ENCODE measurements at places on chromosomes 16 and 17.

GRCh38 chr17:46063241-46063640 lies 64.2 kb downstream of the STH start:
- DNase-seq, result no peak

- DNase-seq, result peak; percentile 63
Measured at GRCh38 chr17:65283704-65284103, 146.5 kb downstream of the RGS9 start.

- DNase-seq, result no peak
Measured at GRCh38 chr17:6903326-6903900, 71.9 kb upstream of the TEKT1 start.

DNA sequence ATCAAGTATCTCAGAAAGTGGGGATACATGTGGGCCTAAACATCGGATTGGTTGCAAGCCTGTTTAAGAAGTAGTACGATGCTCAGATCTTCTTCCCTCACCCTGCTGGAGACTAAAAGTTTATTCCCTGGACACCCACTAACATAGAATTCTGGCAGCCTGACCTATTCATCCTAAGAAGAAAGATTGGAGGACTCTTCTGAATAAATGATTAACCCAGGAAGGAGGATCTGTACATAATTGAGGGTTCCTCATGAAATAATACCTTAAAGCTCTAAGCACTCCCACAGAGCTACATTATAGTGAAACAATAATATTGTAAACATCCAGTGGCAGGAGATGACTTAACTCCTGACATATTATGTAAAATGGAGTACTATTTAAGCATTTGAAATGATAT lies 111.7 kb downstream of the NLK start:
- DNase-seq, result no peak

GRCh38 chr17:42553161-42553818 lies 567 bp downstream of the HSD17B1 start:
- peak; percentile 78 for DNase-seq

DNA sequence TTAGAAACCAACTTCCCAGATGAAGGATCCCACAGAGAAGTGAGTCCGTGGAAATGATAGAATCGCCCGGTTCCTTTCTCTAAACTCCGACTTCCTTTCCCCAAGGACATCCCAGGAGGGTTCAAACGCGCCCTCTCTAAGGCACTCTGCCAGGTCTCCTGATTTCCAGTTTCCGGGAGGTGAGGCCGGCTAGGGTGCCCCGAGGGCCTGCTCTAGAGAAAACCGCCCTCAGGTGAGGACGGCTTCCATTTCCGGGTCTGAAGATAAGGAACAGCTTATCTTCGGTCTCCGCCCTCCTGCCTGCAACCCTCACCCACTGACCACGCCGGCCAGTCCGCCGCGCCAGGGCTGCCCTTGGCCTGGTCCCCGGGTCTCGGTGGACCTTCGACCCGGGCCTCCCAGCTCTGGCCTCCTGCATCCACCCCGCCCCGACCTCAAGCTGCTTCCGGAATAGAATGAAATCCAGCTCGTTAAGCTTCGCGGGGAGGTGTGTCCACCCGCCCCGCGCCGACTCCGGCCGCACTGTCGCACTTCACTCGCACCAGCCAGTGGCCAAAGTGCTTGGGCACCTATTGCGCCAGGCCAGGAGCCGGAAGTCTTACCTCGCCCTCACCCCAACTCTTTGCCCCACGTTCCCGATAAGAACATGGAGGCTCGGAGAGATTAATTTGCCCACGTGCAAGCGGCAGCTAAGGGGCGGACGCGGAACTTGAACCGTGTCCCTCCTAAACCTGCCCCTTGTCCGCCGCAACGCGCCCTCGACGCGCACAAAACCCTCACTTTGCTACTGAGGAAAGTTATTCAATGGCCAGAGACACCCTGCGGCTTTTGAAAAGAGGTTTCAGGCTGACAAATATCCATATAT lies 836 bp upstream of the MMP15 start:
- DNase-seq, result peak; percentile 78

DNA sequence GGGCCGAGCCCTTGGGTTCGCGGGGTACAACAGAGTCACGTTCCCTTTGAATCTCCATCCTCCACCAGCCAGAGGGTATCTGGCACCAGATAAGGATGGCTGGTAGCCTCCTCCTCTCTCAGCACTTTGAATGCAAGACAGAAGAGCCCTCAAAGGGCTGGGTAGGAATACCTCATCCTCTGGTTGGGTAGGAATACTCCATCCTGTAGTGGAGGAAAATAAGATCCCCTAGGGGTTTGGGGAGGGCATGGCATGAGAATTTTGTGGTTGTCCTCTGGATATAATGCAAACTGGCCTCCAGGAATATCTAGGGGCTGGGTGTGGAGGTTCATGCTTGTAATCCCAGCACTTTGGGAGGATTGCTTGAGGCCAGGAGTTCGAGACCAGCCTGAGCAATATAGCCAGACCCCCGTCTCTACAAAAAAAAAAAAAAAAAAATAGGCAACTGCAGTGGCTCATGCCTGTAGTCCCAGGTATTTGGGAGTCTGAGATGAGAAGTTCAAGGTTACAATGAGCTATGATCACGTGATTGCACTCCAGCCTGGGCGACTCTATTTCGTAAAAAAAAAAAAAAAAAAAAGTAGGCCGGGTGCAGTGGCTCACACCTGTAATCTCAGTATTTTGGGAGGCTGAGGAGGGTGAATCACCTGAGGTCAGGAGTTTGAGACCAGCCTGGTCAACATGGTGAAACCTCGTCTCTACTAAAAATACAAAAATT lies 2.7 kb downstream of the IGFBP4 start:
- no peak for DNase-seq

- peak; percentile 77 for DNase-seq
Measured at GRCh38 chr16:88651276-88651988, 579 bp upstream of the CYBA start.

DNA sequence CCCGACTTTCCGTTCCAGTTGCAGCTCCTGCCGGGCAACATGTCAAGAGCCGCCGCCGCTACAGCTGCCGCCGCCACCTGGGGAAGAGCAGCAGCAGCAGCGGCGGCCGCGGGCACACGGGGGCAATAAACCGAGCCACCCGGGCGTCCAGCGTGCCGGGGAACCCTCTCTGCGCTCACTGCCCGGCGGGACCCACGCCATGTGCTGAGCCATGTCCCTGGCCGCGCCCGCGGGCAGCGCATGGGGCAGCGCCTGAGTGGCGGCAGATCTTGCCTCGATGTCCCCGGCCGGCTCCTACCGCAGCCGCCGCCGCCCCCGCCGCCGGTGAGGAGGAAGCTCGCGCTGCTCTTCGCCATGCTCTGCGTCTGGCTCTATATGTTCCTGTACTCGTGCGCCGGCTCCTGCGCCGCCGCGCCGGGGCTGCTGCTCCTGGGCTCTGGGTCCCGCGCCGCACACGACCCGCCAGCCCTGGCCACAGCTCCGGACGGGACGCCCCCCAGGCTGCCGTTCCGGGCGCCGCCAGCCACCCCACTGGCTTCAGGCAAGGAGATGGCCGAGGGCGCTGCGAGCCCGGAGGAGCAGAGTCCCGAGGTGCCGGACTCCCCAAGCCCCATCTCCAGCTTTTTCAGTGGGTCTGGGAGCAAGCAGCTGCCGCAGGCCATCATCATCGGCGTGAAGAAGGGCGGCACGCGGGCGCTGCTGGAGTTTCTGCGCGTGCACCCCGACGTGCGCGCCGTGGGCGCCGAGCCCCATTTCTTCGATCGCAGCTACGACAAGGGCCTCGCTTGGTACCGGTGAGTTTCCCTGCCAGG lies 604 bp downstream of the HS3ST3B1 start:
- DNase-seq, result no peak

All from aorta (tissue), 5 donors.